ENCODE measurements at places on chromosomes 16 and 17.

DNA sequence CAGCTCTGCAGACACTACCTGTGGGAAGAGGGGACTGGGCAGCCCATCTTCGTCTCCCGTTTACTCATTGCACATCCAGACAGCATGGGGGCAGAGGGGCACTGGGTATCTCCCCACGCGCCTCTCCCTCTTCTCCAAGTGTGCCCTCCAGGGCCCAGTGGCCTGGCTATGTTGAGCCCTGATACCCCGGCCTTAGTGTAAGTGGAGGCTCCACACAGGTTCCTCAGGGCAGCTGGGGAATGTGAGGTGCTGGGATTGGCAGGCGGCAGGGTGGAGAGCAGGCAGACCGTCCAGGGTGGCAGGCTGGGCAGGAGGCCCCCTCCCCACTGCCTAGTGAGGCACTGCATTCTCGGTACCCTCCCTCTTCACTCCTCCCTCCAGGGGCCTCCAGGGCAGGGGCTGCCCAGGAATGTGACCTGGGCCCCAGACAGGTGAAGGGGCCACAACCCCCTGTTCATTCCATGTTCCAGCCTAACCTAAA is 13.2 kb upstream of the NAGLU start:
- H3K27ac ChIP-seq, result no peak overlapping the region
- H3K36me3 ChIP-seq, result no peaks in the 10 kb centered on the region
- no peak overlapping the region for H3K4me3 ChIP-seq
- no peaks in the 10 kb centered on the region for H3K27me3 ChIP-seq
- DNase-seq, result no peak

DNA sequence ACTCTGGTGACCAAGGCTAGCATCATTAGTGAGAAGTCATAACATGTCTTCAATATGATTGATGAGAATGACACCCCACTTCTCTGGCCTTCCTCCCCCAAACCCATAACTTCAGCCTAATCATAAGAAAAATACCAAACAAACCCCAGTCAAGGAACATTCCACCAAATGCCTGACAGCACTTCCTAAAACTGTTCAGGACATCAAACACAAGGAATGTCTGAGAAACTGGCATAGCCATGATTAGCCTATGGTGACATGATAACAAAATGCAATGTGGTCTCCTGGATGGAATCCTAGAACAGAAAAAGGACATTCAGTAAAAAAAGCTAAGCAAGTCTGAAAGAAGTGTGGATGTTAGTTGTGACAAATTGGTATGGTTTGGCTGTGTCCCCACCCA is 24.7 kb upstream of the TBX4 start:
- H3K4me1 ChIP-seq, result peaks cover 18% of the 10 kb centered on the region
- H3K27me3 ChIP-seq, result no peaks in the 10 kb centered on the region
- H3K27ac ChIP-seq, result no peak overlapping the region
- no peaks in the 10 kb centered on the region for H3K36me3 ChIP-seq
- no peak overlapping the region for H3K4me3 ChIP-seq
- no peak for DNase-seq

DNA sequence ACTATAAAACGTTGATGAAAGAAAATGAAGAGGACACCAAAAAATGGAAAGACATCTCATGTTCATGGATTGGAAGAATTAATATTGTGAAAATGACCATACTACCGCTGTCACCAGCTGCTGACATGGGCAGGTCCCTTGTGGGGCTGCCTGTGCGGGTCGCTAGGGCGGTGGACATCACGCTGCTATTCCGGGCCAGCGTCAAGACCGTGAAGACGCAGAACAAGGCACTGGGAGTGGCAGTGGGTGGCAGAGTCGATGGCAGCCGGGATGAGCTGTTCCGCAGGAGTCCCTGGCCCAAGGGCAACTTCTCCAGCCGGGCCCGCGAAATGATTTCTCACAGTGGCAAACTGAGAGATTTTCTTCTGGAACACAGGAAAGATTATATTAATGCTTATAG is 48.2 kb upstream of the NSRP1 start:
- H3K4me3 ChIP-seq, result no peak overlapping the region
- DNase-seq, result no peak
- H3K27ac ChIP-seq, result no peak overlapping the region
- no peaks in the 10 kb centered on the region for H3K4me1 ChIP-seq
- no peaks in the 10 kb centered on the region for H3K36me3 ChIP-seq

GRCh38 chr16:2223942-2224486 is 623 bp downstream of the E4F1 start:
- no peaks in the 10 kb centered on the region for H3K27me3 ChIP-seq
- H3K4me3 ChIP-seq, result peak overlapping the region; percentile 83
- peak; percentile 71 for DNase-seq
- peak overlapping the region; percentile 24 for H3K27ac ChIP-seq
- H3K4me1 ChIP-seq, result peaks cover 20% of the 10 kb centered on the region

DNA sequence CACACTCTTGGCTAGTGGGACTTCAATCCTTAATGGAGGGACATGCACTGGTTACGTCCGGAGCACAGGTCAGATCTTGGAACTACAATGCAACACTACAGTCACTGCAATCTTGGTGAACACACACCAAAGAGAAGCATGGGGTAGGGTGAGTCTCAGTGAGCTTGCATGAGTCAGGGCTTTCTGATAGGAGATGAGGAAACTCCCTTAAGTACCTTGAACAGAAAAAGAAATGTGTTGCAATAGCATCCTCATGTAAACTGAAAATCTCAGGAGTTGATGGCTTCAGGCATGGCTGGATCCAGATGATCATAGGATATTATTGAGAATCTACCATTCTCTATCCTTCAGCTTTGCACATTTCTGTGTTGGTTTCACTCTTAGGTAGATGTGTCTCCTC is 54.1 kb downstream of the CES1 start:
- no peak overlapping the region for H3K27ac ChIP-seq
- H3K4me1 ChIP-seq, result no peaks in the 10 kb centered on the region
- no peak for DNase-seq

GRCh38 chr17:79340333-79341221 is 266.0 kb downstream of the ENGASE start:
- peaks cover 85% of the 10 kb centered on the region for H3K27me3 ChIP-seq
- no peaks in the 10 kb centered on the region for H3K4me1 ChIP-seq
- DNase-seq, result no peak
- H3K27ac ChIP-seq, result no peak overlapping the region

- 0 out of 2 replicates have a peak, but pooled peaks cover 3% of the 10 kb centered on the region for H3K36me3 ChIP-seq
- H3K27ac ChIP-seq, result peak overlapping the region; percentile 81
- no peak overlapping the region for H3K4me3 ChIP-seq
- peak; percentile 93 for DNase-seq
- peaks cover 32% of the 10 kb centered on the region for H3K4me1 ChIP-seq
- no peaks in the 10 kb centered on the region for H3K27me3 ChIP-seq
Observed at GRCh38 chr17:29124925-29125273, 55.3 kb downstream of the MYO18A start.

DNA sequence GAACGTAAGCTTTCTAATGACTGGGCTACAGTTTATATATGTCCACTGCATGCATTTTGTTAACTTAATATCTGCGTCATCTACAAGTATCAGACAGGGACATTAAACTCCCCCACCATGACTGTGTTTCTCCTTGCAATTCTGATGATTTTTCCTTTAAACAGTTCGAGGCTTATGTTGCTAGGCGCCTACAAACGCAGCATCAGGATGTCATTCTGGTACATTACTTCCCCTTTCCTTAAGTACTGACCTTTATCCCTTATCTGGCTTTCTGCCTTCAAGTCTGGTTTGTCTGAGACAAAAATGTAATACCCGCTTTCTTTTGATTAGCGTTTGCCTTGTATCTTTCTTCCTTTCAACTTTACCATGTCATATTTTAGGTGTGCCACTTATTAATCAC is 362.4 kb downstream of the SLC39A11 start:
- no peak overlapping the region for H3K4me3 ChIP-seq
- no peak overlapping the region for H3K27ac ChIP-seq
- DNase-seq, result no peak
- H3K4me1 ChIP-seq, result peaks cover 17% of the 10 kb centered on the region
- no peaks in the 10 kb centered on the region for H3K36me3 ChIP-seq
- H3K27me3 ChIP-seq, result no peaks in the 10 kb centered on the region

DNA sequence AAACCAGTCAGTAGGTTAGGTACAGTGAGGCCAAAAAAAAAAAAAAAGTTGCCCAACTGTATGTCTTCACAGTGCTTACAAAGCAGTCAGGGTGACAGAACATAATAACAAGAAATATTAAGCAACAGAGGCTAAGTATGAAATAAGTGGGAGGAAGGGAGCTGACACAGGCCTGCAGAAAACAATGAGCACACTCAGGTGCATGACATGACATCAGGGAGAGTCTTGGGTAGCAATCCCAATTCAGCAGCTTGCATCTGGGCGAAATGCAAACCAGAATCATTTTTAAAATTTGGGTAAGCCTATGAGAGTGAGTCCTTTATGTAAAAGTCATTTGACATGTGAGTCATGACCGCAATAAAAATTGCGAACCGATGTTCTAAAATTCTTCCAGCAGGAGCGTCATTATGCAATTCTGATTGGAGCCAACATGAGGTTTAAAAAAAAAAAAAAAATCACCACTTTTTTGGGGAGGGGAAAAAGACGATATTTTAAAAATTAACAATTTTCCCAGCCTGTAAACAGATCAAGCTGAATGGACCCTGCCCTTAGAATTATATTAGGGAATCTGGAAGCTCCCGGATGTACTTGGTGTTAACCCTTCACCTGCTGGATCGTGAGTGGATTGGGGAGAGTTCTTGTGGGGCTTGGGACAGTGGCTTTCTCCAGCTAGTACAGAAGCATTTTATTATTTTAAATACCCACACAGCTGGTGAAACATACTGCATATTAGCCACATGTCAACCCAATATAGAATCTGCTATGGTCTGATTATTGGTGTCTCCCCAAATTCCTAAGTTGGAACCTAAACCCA is 127.9 kb downstream of the NPIPB5 start:
- no peak overlapping the region for H3K4me3 ChIP-seq
- H3K36me3 ChIP-seq, result no peaks in the 10 kb centered on the region
- no peaks in the 10 kb centered on the region for H3K27me3 ChIP-seq
- H3K4me1 ChIP-seq, result peaks cover 18% of the 10 kb centered on the region

DNA sequence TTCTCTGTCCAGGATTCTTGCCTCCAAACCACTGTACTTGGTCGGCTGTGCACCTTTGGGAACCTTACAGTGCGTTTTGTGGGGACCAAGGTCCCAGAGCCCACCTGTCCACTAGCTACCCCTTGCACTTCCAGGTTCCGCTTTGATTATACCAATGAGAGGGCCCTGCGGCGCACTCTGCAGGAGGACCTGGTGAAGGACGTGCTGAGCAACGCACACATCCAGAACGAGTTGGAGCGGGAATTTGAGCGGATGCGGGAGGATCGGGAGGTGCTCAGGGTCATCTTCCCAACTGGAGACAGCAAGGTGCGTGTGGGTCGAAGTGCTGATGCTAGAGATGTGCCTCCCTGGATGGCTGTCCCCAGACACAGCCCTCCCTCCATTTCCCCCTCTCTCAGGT is 18.8 kb downstream of the POLR2A start:
- H3K36me3 ChIP-seq, result peaks cover 8% of the 10 kb centered on the region
- DNase-seq, result no peak
- no peaks in the 10 kb centered on the region for H3K4me1 ChIP-seq
- H3K27me3 ChIP-seq, result no peaks in the 10 kb centered on the region
- H3K27ac ChIP-seq, result no peak overlapping the region

DNA sequence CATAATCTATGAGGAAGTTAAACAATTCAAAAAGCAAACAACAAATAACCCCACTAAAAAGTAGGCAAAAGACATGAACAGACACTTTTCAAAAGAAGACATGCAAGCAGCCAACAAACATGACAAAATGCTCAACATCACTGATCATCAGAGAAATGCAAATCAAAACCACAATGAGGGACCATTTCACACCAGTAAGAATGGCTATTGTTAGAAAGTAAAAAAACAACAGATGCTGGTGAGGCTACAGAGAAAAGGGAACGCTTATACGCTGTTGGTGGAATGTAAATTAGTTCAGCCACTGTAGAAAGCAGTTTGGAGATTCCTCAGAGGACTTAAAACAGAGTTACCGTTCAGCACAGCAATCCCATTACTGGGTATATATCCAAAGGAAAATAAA is 24.4 kb downstream of the TNFRSF13B start:
- no peaks in the 10 kb centered on the region for H3K27me3 ChIP-seq
- H3K4me1 ChIP-seq, result peaks cover 11% of the 10 kb centered on the region
- H3K4me3 ChIP-seq, result no peak overlapping the region
- H3K27ac ChIP-seq, result no peak overlapping the region
- H3K36me3 ChIP-seq, result no peaks in the 10 kb centered on the region

DNA sequence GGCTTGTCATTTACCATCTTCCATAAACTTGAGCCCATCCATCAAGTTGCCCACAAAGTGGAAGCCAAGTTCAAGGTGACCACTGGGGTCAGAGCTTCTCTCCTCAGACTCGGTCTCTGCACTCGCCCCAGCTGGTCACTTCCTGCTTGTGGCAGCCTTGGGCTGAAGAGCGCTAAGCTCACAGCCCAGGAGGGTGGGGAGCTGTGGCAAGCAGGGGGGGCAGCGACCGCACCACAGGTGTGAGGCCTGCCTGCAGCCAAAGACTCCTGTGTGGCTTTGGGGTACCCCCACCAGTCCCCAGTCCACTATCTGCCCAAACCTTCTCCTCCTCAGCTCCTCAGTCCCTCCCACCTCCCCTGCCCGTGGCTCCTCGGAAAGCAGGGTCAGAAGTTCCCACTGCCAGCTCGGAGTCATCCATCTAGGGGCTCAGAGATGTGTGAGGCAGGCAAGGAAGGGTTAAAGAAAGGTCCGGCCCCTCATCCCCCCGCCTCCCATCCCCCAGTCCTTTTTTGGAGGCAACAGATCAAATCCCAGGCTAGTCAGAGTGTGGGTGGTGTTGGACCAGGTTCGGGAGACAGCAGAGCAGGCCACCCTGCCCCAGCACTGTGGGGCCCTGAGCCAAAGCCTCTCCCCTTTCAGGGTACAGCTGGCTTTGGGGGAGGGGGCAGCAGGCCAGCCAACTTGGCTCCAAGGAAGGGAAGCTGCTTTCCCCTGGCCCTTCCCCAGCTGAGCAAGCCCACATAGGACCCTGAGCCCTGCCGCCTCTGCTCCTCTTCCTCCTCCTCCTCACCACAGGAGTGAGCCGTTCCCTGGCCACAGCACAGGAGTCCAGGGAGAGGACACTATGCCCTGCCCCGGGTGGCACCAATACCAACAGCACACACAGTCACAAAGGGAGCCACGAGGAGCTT is 3.2 kb downstream of the CSF3 start:
- H3K4me1 ChIP-seq, result peaks cover 39% of the 10 kb centered on the region
- no peak overlapping the region for H3K4me3 ChIP-seq
- H3K27me3 ChIP-seq, result no peaks in the 10 kb centered on the region
- no peak overlapping the region for H3K27ac ChIP-seq
- no peak for DNase-seq
- H3K36me3 ChIP-seq, result peaks cover 4% of the 10 kb centered on the region

DNA sequence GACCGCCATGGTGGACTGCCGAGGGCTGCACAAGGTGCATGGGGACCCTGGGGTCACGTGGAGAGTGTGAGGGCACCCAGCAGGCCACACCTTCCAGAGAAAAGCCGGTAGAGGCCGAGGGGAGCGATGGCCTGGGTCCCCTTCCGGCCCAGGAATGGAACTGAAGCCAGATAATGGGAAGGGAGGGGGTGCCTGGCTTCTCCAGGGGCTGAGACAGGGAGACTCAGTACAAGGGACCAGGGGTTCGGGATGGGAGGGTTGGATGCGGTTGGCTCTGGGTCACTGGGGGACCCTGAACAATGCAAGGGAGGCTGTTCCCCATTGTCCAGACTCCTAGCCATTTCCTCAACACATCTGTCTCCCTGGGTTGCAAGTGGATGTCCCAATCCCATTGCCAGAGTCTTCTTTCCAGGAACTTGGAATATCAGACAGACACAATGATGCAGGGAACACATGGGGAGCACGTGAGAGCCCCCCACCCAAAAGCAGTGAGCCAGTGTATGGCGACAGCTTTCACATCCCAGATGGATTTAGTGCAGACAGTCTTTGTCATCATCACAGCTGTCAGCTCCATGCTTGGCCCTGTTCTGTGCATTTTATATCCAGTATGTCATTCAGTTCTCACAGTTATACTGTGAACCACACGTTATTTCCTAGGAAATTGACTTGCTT is 23.6 kb upstream of the DNAI2 start:
- H3K4me3 ChIP-seq, result no peak overlapping the region
- H3K27me3 ChIP-seq, result peaks cover 89% of the 10 kb centered on the region
- no peak for DNase-seq
- no peaks in the 10 kb centered on the region for H3K36me3 ChIP-seq
- no peaks in the 10 kb centered on the region for H3K4me1 ChIP-seq
